ENCODE measurements at places on chromosomes 2 and 18. TPM values are rescaled to one million over a fixed set of nuclear protein-coding genes. Genes with fewer than 3 reads are reported as not detected.

FER1L5 gene
- total RNA-seq = 0.44 TPM

OR6B2 gene
- total RNA-seq = not detected

PPP1R1C gene
- 2.9 TPM for total RNA-seq

TMEM37 gene
- total RNA-seq = 21.7 TPM

B3GNT7 gene
- 80.0 TPM for total RNA-seq

NEUROD1 gene
- total RNA-seq = not detected

CYS1 gene
- total RNA-seq = 2.6 TPM

FBLN7 gene
- 2.0 TPM for total RNA-seq

SPATA3 gene
- total RNA-seq = not detected

EEF1B2 gene
- 408 TPM for total RNA-seq

DSC3 gene
- total RNA-seq = 0.24 TPM

KIAA2012 gene
- 2.8 TPM for total RNA-seq

EGR4 gene
- not detected for total RNA-seq

CRYBA2 gene
- total RNA-seq = not detected

ASPRV1 gene
- 1.9 TPM for total RNA-seq

ERFE gene
- total RNA-seq = not detected

NAGK gene
- total RNA-seq = 150 TPM

CDCA7 gene
- 0.89 TPM for total RNA-seq

PSMA8 gene
- not detected for total RNA-seq

VSNL1 gene
- total RNA-seq = 1.6 TPM

SP9 gene
- not detected for total RNA-seq

SOWAHC gene
- 20.8 TPM for total RNA-seq

RAB27B gene
- total RNA-seq = 20.1 TPM

CNGA3 gene
- total RNA-seq = 0.18 TPM

PRKAG3 gene
- total RNA-seq = not detected

CBLN2 gene
- total RNA-seq = not detected

ALPG gene
- total RNA-seq = 0.53 TPM

ITGB6 gene
- total RNA-seq = 65.2 TPM

ICOS gene
- 3.0 TPM for total RNA-seq

LCT gene
- not detected for total RNA-seq

C1GALT1C1L gene
- 0.44 TPM for total RNA-seq

ATP6V1B1 gene
- total RNA-seq = 2.2 TPM

RNF125 gene
- 8.1 TPM for total RNA-seq

LAPTM4A gene
- 223 TPM for total RNA-seq

ATOH8 gene
- 44.9 TPM for total RNA-seq

ALK gene
- 1.1 TPM for total RNA-seq

VWA3B gene
- 7.9 TPM for total RNA-seq

OTOS gene
- not detected for total RNA-seq

REG3G gene
- not detected for total RNA-seq

RBM43 gene
- 10.4 TPM for total RNA-seq

FAP gene
- total RNA-seq = 3.4 TPM

RAX gene
- total RNA-seq = not detected

ERICH2 gene
- 8.5 TPM for total RNA-seq

PTH2R gene
- total RNA-seq = 0.32 TPM

IL36B gene
- total RNA-seq = not detected

FBXO36 gene
- total RNA-seq = 3.3 TPM
